Astrocyte of the hippocampus (primary cell): ENCODE measurements at places on chromosomes 4 and X.

DNA sequence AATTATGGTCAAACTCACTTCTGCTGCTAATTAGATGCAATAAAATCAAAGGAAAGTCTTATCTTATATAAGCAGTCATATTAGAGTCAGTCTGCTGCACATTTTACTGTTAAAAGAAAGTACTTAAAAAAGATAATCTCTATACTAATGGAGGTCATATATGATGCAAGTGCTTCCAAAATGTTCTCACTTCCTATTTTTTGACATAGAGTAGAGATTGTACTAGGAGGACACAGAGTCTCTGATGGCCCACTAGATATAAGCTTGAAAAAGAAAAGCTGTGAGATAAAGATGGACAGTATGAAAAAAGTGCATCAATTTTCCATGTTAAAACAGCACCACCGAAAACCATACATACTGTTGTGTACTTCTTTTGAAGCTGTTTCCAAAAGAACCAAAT lies 196.9 kb downstream of the KLHL13 start:
- no peak for DNase-seq

DNA sequence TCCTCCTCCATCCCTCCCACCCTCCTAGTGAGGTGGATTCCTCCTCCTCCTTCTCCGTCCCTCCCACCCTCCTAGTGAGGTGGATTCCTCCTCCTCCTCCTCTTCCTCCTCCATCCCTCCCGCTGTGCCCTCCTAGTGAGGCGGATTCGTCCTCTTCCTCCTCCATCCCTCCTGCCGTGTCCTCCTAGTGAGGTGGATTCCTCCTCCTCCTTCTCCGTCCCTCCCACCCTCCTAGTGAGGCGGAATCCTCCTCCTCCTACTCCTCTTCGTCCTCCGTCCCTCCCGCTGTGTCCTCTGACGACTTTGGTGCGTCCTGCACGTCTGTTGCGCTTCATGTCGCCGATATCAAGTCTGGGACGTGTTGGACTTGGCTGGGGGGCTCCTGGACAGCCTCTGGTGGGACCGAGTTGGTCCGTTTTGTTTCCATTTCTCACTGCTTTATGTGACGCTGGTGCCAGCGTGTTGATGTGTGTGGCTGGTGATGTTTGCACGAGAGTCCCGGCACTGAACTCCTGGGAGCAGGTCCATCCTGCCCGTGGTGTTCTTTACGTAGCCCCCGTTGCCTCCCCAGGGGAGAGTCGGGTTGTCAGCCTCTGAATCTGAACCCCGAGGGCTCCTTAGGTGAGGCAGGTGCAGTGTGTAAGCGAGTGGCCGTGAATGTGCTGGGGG lies 5.4 kb downstream of the AKAP17A start:
- no peak for DNase-seq

- peak; percentile 39 for DNase-seq
Measured at GRCh38 chrX:57156397-57157049, 19.3 kb upstream of the SPIN2A start.

DNA sequence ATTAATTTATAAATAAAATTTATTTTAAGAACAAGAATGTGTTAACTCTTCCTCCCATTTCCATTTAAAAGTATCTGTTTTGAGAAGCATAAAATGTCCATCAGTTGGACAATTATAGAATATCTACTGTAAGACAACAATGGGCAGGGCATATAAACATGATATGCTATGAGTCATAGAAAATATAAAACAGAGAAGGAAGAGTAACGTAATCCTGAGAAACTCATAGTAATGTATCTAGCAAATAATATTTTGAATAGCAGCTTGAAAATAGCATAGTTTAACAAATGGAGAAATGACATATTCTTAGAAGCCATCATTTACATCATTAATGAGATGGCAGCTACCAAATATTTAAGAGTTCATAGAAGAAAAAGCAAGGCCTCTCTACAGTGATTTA lies 820.3 kb upstream of the PCDH10 start:
- DNase-seq = no peak

- DNase-seq = peak; percentile 67
Measured at GRCh38 chrX:100615005-100615404, 21.6 kb downstream of the TSPAN6 start.

GRCh38 chr4:41719417-41719816 lies 29.1 kb downstream of the PHOX2B start:
- DNase-seq = no peak

DNA sequence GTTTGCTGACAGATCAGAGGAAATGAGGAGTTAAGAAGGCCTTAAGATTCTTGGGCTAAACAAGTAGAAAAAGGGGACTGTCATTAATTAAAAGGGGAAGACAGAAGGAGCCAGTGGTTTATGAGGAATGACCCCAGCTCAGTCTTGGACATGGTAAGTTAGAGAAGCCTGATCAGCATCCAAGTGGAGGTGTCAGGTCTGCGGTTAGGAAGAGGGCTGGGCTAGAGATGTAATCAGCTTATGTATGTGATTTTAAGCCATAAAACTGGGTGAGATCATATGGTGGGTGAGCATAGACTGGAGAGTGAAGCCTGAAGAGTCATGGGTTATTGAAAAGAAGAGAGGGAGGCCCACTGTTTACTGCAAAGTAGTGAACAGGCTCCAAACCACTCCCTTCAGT lies 246.1 kb downstream of the NR3C2 start:
- DNase-seq = no peak

DNA sequence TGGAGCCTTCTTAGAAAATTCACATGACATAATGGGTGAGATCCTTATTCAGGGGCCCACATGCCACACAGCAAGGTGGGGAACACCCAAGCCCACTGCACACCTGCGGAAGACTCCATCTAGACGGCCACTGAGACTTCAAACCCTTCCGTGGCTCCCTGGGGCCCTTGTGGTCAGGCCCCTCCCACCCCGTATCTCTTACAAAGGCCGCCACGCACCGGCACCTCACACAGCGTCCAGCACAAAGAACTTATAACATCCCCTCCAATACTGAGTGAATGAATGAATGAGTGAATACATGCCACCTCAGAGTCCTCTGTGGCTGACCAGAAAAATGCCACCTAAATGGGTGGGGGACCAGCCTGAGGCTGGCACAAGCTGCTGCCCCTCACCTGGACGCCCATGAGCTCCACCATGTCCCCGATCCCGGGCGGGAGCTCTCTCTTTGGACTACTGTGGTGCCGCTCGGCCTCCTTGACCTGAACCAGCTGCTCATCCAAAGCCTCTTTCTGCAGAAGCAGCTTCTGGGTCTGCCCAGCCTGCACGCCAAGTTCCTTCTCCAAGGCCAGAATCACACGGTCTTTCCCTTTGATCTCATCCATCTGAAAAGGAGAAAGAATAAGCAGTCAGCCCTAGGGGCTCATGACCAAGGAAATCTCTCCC lies 66.9 kb upstream of the C4orf50 start:
- DNase-seq = no peak

GRCh38 chrX:11881485-11882170 lies 123.6 kb downstream of the MSL3 start:
- DNase-seq = peak; percentile 19

DNA sequence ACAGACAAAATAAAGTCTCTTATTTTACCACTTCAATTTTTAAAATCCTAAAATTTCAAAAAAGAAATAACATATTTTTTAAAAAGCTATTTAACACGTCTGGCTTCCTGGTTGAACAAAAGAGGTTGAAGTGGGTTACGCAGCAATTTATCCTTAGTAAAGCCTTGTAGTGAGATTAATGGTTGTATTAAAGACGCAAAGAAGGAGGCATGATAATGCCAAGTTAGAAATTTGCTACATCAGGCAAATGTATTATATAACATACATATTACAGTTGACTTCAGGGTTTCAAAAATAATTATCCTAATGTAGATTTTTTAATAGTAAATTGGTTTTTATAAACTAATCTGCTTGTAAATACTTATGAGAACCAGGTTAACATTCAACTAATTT lies 35.3 kb downstream of the ANKRD17 start:
- no peak for DNase-seq

DNA sequence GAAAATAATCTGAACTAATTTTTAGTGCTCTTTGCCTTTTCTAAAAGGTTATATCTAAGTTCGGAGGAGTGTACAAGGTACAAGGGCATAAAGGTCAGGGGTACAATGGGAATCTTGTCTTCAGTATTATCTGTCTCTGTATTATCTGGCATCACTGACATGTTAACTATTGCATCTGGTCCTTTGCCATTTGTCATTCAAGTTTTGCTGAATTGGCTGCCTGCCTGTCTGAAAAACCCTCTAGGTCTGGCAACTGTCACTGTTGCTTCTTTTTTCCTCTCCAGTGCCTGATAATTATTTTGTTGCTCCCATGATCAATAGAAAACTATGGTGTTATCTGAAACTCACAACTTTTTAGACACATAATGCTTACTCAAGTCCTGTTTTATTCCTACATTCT lies 112.5 kb upstream of the STK26 start:
- DNase-seq = no peak

GRCh38 chr4:159762672-159763071 lies 659.8 kb downstream of the RAPGEF2 start:
- DNase-seq = no peak
